Fibroblast of the aortic adventitia (primary cell): ENCODE measurements at places on chromosomes 11 and 22. TPM values are rescaled to one million over a fixed set of nuclear protein-coding genes. Genes with fewer than 3 reads are reported as not detected.

DNA sequence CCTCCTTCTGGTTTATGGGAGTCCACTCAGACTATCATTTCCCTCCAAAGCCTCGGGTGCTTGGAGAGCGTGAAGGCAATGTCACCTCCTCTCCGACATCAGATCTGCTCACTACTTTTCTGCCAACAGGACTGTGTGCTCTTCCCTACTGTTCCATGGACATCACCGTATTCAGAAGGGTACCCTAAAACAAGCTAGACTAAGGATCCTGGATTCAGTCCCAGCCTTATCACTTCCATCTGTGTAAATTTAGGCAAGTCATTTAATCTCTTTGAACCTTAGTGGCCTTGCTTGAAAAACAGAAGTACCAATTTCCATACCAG, 78.2 kb downstream of the KCNC1 start:
- no peak for DNase-seq

- DNase-seq: peak; percentile 23
Measured at GRCh38 chr22:45164270-45165088, 754 bp downstream of the NUP50 start.

DNA sequence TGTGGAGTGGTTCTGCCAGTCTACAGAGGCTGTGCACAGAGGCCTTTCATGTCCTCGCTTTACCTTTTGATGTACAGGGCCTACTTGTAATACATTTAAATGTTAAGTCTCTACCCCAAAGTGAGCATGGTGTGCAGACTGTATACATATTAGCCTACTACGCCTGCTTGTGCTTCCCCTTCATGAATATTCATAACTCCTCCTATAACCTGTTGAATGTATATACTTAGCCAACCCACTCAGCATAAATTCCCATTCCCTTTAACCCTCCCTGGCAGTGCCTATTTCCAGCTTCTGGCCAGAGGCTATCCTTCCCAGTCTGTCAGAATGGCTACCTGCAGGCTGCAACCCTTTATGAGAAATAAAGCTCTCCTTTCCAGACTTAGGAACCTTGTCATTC, 116.1 kb downstream of the WNT11 start:
- DNase-seq: no peak

DNA sequence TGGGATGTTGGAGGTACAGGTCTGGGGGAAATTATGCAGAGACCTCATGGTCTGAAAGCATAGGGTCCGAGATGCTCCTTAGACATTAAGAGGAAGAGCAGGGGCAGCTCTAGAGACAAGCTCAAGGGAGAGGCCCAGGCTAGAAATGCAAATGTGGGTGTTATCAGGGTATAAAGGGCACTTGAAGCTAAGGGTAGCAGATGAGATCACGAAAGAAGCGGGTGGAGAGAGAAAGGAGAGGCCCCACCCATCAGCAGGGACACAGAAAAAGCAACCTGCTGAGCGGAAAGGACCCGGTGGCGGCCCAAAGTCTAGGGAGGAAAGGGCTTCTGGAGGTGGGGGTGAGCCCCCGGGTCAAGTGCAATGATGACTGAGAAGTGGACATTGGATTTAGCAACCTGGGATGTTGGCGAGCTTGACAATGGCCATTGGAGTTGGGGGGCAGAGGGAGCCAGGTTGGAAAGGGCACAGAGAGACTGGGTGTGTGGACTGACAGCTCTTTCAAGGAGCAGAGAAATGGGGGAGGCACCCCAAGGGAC, 8.9 kb downstream of the TMPRSS6 start:
- no peak for DNase-seq

GRCh38 chr11:15569305-15570025, 454.7 kb downstream of the INSC start:
- DNase-seq: peak; percentile 2

DNA sequence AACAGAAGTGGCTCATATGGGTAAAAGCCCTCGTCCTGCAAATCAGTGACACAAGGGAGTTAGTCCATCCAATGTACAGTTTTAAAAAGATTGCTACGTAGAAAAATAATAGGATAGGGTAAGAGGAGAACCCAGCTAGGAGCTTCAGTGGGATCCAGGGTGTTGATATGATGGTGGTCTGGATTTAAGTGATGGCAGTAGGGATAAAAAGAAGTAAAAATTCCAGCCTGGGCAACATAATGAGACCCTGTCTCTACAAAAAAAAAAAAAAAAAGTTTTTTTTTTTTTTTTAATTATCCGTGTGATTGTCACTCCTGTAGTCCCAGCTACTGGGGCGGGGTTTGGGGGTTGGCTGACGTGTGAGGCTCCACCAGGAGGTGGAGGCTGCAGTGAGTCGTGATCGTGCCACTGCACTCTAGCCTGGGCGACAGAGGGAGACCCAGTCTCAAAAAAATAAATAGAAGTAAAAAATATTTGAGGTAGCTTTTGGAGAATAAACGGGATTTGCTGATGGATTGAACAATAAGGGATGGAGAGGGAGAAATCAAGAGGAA, 7.0 kb upstream of the L3MBTL2 start:
- DNase-seq: no peak

DNA sequence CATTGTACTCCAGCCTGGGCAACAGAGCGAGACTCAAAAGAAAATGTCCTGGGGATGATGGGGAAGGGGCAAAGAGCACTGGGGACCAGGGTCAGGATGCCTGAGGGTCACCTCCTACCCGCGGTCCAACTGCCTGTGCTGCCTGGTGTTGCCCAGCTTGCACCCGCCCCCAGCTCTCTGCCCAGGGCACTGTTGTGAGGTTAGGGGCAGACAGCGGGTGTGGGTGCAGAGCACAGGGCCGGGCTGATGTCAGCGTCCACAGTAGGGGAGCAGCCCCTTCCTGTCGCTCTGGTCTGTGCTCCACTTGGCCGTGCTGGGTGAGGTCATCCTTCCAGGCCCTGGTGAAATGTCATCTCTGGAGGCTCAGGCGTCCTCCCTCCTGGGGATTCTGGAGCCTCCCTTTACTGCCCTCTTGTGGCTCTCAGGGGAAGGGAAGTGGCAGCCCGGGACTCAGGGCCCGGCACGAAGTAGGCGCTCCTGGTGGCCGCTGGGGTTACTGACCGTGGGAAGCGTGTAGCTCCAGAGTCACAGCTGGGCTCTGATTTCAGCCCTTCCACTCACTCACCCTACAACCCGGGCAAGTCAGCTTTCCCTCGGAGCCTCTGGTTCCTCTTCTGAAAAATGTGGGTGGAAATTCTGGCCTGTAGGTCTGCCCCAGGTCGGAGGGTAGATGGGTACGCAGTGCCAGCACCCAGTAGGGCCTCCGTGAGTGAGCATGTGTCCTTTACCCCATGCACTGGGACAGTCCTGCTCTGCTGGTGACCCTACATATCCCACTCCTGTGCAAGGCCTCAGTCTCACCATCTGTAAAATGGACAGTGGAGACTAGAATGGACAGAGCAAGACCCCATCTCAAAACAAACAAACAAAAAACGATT, 17.3 kb upstream of the PRR5 start:
- peak; percentile 90 for DNase-seq

- no peak for DNase-seq
Measured at GRCh38 chr22:30867746-30868662, 100.6 kb downstream of the MORC2 start.

- peak; percentile 28 for DNase-seq
Measured at GRCh38 chr11:131609337-131609736, 238.9 kb downstream of the NTM start.

DNA sequence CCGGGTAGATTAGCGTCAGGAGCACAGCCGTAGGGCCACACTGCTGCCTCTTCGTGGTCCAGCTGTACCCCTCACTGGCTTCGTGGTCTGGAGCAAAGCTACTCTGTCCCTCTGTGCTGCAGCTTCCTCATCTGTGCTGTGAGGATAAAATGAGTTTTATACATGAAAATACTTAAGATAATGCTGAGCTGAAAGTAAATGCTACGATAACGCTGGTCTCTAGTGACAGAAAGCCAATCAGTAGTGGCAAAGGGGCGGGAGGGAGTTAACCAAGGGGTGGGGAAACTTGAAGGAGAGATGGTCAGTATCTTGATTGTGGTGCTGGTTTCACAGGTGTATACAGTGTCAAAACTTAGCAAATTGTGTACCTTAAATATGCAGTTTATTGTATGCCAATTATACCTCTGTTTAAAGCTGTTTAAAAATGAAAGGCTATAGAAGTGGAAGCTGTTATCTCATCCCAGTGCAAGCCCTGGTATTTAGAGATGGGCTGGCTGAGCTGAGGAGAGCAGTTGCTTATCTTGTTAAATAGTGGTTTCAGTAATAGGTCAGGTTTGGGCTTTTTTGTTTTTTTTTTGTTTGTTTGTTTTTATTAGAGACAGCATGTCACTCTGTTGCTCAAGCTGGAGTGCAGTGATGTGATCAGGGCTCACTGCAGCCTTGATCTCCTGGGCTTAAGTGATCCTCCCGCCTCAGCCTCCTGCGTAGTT, 36.7 kb downstream of the ACO2 start:
- no peak for DNase-seq

GRCh38 chr22:50633086-50633485, 5.1 kb upstream of the ARSA start:
- no peak for DNase-seq

Gene MS4A14
- total RNA-seq: not detected in 2 replicates

Gene CLDN5
- 0.27 and 1.6 TPM in 2 replicates for total RNA-seq

Gene PDE3B
- 0.82 and 2.8 TPM in 2 replicates for total RNA-seq

Gene SORL1
- total RNA-seq: 1.2 and 1.4 TPM in 2 replicates

Gene KRTAP5-1
- total RNA-seq: not detected in 2 replicates

Gene TUBA8
- 0.72 TPM in 1 of 2 replicates, not detected in the other for total RNA-seq

Gene SLC37A4
- total RNA-seq: 13.4 and 15.5 TPM in 2 replicates

Gene PTPRCAP
- total RNA-seq: 0.41 and 0.45 TPM in 2 replicates

Gene KCNJ1
- total RNA-seq: 0.25 TPM in 1 of 2 replicates, not detected in the other
